Glomerular endothelial cell (primary cell): ENCODE measurements at places on chromosomes 4 and X. TPM values are rescaled to one million over a fixed set of nuclear protein-coding genes. Genes with fewer than 3 reads are reported as not detected.

The ETNPPL gene
- not detected in 2 replicates for total RNA-seq

DNA sequence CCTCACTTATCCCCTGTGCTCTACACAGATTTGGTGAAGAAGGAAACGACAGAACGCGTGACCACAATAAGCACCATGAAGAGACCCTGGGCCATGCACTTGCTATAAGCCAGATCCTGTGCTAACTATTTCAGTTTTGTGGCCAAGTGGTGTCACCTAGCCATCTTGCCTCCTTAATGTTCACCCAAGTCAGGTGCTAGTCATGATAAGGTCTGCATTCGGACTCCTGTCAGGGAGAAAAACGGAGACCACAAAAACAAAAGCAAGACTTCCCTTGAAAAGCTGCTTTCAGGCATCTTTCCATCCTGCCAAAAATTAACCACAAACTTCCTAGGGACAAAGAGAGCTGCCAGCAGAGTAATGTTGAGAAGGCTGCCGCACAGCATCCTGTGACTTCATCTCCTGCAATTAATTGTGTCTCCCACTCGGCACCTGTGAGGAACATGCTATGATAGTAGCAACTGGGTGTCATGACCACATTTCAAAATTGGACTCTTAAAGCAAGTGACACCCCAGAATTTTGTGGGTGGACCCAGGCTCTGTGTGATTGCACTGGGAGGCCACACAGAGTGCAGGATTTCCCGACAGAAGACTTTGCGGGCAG lies 8.8 kb upstream of the IDS start:
- DNase-seq: no peak

- DNase-seq: no peak
These were observed 1.0 kb upstream of the PDGFRA start for GRCh38 chr4:54228056-54228527.

The OPRPN gene
- total RNA-seq: not detected in 2 replicates

The TKTL1 gene
- total RNA-seq: not detected in 2 replicates

DNA sequence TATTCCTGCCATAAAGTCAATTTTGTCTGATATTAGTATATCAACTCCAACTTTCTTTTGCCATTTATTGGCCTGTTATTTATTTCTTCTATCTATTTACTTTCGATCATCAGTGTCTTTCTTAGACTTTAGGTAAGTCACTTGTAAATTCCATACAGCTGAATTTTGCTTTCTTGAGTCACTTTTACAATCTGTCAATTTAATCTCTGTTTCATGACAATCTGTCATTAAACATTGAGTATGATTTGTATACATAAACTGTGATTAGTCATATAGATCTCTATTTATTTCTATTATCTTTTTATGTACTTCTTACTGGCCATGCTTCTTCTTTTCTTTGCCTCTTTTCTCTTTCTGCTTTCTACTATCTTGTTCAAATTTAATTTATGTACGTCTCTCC lies 160.1 kb downstream of the TMA16 start:
- no peak for DNase-seq

- no peak for DNase-seq
These were observed 355 bp downstream of the GRID2 start for GRCh38 chr4:92304121-92304520.

DNA sequence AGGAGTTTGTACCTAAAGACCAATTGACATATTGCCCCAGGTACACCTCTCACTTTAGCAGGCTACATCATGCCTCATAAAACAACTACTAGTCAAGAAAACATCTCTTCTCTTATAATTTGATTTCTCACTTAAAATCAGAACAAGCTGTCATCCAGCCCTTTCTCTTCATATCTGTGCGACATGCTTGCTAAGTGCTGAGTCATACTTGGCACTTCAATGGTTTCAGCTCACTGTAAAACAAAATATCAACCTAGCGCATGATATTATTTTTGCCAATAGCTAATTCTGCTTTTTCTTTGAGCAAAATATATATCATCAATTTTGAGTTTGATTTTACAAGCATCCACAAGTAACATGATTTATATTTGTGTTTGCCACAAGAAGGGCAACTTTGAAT lies 27.9 kb upstream of the FUNDC1 start:
- DNase-seq: no peak

- DNase-seq: no peak
These were observed 130.5 kb upstream of the TTC29 start for GRCh38 chr4:147076179-147076578.

DNA sequence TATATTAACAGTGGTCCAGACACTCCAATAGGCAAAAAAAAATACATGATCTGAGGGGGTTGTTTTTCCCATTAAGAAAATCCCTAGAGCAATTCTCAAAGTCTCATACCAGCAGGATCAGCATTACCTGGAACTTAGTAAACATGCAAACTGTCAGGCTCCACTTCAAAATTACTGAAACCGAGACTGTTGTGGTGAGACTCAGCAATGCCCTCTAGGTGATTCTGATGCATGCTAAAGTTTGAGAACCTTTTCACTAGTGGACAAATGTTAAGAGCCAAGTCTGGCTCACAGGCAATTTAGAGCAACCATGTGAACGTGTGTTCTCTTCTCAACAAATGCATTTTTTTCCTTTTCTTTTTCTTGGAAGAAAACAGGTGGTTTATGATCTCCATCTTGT lies 30.2 kb downstream of the NEK1 start:
- no peak for DNase-seq

- no peak for DNase-seq
These were observed 102.1 kb upstream of the KLF8 start for GRCh38 chrX:56130031-56130430.

DNA sequence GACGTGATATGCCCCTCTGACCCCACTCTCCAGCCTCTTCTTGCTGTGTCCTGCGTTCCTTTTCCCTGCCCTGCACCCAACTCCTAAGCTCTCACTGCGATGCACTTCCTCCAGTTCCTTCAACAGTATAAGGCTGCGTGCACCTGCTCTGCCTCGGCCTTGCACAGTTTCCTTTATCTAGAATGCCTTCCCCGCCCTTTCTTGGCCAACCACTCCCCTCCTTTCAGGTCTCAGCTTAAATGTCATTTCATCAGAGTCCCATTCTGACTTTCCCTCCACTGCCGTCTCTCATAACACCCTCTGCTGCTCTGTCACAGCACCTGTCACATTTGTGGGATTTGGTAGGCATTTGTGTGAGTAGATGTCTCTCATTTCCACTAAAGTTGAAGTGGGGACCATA lies 58.4 kb upstream of the NEIL3 start:
- DNase-seq: no peak

The RASGEF1B gene
- total RNA-seq: 0.10 and 0.88 TPM in 2 replicates

- no peak for DNase-seq
These were observed 137.1 kb downstream of the PJA1 start for GRCh38 chrX:69028006-69028760.

The ZDHHC15 gene
- total RNA-seq: not detected in 2 replicates

- no peak for DNase-seq
These were observed 34.7 kb upstream of the LGI2 start for GRCh38 chr4:25065431-25065858.

The EFHC2 gene
- total RNA-seq: 0.10 TPM in 1 of 2 replicates, not detected in the other

The ETDB gene
- not detected in 2 replicates for total RNA-seq

DNA sequence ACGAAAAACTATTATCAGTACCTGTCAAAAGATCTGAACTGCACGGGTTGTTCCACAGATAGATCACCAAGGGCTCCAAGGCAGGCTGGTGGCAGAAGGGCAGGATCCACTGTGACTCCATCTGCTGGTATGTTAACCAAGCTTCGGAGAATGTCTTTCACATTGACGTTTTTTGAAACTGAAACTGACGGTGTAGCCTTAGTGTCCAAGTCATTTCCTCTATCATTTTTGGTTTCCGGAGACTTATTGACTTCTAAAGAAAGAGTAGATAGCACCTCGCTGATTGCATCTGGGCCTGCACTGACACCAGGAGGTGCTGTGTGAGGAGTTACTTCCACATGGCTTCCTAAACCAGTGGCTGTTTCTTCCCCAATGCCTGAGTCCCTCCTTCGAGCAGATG lies 186.9 kb downstream of the LRBA start:
- DNase-seq: no peak

The ZFP42 gene
- 0.63 and 0.93 TPM in 2 replicates for total RNA-seq

DNA sequence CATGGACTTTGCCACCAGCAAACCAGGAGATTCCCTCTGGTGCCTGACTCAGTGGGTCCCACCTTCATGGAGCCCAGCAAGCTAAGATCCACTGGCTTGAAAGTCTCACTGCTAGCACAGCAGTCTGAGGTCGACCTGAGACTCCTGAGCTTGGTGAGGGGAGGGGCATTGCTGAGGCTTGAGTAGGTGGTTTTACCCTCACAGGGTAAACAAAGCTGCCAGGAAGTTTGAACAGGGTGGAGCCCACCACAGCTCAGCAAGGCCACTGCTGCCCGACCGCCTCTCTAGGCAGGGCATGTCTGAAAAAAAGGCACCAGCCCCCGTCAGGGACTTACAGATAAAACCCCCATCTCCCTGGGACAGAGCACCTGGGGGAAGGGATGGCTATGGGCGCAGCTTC lies 28.1 kb downstream of the FAM9A start:
- no peak for DNase-seq

The ERCC6L gene
- total RNA-seq: 1.2 and 2.0 TPM in 2 replicates

The ZNF330 gene
- 13.3 and 19.4 TPM in 2 replicates for total RNA-seq

The USP17L30 gene
- total RNA-seq: not detected in 2 replicates

GRCh38 chr4:127149086-127149485 lies 483.7 kb upstream of the INTU start:
- no peak for DNase-seq

GRCh38 chr4:184395971-184396391 lies 78.4 kb downstream of the IRF2 start:
- no peak for DNase-seq

GRCh38 chrX:19616016-19616415 lies 100.7 kb upstream of the MAP3K15 start:
- no peak for DNase-seq

DNA sequence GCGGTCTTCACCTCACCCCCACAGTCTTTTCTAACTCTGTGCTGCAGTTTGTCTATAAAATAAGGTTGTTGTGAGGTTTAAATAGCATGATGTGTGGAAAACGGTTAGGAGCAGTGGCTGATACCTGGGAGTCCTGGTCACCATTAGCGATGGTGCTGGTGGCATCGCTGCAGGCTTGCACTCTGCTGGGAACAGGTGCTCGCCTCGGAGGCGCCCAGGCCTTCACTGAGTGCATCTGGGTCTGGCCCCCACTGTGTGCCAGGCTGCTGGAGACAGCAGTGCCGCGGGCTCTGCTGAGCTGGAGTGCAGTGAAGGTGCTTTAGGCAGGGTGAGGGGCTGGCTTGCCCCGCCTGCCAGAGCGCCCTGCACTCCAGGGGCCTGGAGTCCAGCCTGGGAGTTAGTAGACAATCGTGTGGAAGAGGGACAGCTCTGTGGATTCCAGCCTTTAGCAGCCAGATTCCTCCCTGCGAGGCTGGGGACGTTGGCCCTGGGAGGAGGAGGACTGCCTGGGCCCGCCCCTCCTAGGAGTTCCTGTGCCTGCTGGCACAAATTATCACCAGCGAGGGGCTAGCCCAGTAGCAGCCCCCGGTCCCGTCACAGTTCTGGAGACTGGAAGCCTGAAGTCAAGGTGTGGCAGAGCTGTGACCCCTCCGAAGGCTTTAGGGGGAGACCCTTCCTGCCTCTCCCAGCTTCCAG lies 7.3 kb downstream of the RGS12 start:
- no peak for DNase-seq

GRCh38 chr4:165723051-165723795 lies 149.8 kb upstream of the TLL1 start:
- no peak for DNase-seq

DNA sequence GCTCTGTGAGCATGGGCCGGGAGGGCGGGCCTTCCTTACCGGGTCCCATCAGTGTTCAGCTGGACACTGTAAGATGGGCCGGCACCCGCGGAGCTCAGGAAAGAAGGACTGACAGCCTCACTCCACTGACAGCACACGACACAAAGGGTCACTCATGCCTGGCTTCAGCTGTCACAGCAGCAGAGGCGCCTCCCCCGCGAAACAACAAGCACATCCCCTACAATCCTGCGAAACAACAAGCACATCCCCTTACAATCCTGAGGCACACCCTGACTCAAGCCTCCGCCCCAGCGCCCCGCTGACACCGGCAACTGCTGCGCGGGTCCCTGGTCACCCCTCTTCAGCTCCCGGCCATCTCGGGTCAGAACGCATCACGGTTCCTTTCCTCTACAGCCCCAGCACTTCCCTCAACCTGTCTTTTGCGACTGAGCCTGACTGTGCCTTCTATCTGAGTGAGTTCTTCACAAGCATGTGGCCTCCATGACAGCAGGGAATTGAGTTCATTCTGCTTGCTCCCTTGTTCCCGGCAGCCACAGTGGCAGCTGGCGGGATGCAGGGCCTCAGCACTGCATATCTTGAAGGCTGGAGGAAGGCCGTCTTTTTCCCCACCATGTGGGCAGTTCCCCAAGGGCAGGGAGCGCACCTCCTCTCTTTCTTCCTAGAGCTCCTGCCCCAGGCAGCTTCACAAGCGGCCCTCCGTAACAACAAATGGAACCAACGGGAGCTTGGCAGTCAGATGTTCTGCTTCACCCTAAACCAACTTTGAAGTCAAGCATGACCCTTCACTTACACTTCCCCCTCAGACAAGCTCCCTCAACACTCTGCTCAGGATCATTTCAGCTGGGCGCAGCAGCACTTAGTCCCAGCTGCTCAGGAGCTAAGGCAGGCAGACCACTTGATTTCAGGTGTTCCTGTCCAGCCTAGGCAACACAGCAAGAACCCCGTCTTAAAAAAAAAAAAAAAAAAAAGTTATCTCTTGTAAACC lies 39.6 kb downstream of the SCD5 start:
- DNase-seq: no peak

The HTN1 gene
- total RNA-seq: not detected in 2 replicates

- no peak for DNase-seq
These were observed 313.2 kb upstream of the DKK2 start for GRCh38 chr4:107349266-107349665.

DNA sequence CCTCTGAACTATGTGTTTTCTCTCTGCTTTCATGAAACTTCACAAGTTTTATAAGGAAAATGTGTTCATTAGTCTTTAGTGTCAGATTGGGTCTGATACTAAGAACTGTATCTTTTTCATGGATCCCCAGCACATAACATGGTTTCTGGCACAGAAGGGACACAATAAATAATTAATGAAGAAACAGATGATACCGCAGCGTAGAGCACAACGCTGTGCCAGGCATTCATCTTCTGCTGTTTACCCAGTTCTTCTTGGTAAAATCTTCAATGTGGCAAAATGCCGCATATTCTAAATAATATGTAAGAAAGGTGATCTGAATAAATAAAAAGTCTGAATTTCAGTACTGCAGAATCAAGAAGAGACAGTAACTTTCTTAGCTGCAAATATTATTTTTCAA lies 12.3 kb downstream of the SCARB2 start:
- no peak for DNase-seq

GRCh38 chr4:38582889-38583470 lies 81.0 kb upstream of the KLF3 start:
- DNase-seq: no peak

The NPY2R gene
- total RNA-seq: not detected in 2 replicates

The FAM47E gene
- 0.44 TPM in 1 of 2 replicates, not detected in the other for total RNA-seq

- DNase-seq: peak; percentile 14
These were observed 36.9 kb upstream of the ATOH1 start for GRCh38 chr4:93791570-93792195.

The CT83 gene
- total RNA-seq: not detected in 2 replicates

GRCh38 chr4:10982305-10982704 lies 297.7 kb upstream of the CLNK start:
- DNase-seq: no peak
